ENCODE measurements at places on chromosomes 4 and X.

- no peak for ATAC-seq
These were observed 48.4 kb downstream of the AKAP4 start for GRCh38 chrX:50152456-50152855.

GRCh38 chrX:111041018-111041462 lies 55.0 kb upstream of the PAK3 start:
- no peak for ATAC-seq

GRCh38 chr4:101400096-101400495 lies 52.8 kb upstream of the PPP3CA start:
- no peak for ATAC-seq

GRCh38 chr4:4560642-4561041 lies 18.8 kb upstream of the STX18 start:
- ATAC-seq = no peak

DNA sequence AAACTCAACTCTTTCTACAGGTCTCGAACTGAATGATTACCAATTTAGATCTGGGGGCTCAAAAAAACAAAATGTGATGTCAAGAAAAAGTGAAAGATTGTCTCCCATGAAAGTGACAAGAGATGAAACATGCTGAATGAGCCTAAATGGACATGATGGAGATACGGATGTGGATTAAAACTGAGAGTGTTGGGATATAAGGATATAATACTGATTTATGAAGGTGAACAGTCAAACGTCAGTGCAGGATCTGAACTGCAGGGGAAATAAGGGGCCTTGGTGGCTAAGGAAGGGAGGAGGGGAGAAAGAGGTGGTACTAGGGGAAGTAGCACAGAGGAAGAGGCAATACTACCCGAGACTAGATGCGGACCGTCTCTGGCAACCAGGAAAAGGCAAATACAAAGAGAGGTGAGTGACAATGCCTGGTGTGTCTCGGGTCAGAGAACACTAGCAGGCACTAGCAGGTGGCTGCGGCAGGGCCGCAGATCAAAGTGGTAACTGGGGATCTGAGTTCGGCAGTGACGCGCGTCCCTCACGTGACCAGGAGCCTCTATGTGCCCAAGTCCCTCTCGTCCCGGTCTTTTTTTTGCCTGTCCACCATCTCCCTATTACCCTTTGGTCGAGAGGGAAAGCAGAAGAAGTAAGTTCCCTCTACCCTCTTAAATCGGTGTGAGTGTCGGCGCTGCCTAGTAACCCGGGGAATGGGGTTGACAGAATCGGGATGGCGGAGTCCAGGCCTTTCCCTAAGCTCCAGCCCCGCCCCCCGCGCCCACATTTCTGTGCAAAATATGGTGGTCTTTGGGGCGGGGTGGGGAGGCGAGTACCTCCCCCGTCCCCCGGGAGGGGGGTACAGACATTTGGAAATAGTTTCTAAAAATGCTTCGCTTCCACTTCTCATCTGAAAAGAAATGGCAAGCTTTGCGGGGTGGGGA lies at the start of gene TCEAL1:
Gene TCEAL1, plus strand, starts transcription at position 590 of the 932 bp plus-strand sequence. CDS start 942 bp downstream, outside the sequence.
- peak; percentile 80 for ATAC-seq

DNA sequence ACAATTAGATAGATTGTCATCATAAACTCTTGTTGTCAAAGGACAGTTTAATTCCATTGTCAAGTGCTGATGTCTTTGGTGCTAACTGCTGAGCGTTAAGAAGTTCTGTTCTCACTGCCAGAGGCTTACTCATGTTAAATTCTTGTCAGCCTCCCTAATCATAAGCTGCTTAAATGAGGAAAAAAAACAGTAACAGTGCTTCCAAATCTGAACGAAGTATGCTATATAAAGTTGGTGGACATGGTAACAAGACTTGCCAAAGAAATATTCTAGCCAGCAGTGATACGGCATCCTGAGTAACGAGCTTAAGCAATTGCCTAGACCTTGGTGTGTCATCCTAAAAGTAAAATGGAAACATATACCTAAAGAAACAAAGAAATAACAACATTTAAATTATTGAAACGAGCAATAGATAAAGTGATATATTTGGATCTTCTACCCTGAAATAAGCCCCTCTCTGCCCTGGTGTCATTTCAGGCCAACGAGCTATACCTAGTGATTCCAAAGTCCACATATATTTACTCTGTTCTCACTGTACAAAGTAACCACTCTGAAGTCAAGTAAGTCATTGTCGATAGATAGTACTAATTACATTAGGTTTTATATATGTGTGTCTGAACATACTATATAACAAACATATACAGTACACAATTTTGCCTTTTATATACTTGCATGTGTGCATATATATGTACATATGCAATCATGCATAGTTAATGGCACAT lies 339.7 kb upstream of the HS3ST1 start:
- no peak for ATAC-seq
